ENCODE measurements at places on chromosomes 6 and 20.

GRCh38 chr20:19223640-19224039, 11.2 kb downstream of the SLC24A3 start:
- DNase-seq, result no peak

GRCh38 chr20:58894652-58895447, 42.3 kb downstream of the GNAS start:
- DNase-seq, result no peak

DNA sequence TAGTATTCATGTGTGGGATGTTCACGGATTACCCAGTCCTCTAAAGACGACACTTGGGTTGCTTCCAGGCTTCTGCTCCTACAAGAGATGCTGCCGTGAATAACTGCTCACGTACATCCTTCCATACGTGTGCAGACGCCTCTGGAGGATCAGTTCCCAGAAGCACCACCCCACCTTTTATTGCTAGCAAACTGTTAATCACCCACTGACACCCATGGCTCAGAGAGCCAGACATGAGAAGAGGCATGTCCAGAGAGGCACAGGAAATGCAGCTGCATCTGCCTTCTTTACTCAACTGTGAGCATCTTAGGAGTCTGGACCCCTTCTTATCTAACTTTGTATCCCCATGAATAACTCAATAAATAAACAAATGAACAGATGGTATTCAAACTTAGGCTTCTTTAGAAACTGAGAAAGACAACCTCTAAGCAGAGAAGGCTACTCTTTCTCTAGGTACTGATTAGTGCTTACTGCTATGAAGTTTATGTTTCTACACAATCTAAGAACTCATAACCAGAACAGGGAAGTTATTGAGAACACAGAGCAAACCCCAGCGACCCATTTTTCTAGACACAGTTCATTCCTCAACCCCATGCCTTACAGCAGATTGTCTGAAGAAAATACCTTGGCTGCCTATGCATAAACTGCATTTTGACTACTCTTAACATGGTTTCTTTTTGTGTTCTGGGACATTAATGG, 228.7 kb upstream of the RREB1 start:
- DNase-seq, result no peak

DNA sequence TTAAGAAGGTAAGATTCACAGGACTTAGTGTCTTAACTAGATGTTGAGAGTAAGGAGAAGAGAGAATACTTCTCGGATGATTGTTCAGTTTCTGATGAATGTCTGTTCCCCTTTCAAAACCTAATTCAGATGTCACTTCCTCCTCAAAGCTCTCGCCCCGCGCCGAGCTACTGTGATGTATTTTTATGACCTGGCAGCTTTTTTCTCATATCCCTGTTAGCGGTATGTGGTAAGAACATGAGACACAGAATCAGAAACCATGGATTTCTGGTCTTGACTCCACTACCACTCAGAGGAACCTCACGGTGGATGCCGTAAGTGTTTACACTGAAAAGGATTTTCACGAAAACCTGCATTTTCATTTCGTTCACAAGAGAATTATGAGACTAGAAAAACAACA, 48.4 kb downstream of the CEP43 start:
- no peak for DNase-seq

DNA sequence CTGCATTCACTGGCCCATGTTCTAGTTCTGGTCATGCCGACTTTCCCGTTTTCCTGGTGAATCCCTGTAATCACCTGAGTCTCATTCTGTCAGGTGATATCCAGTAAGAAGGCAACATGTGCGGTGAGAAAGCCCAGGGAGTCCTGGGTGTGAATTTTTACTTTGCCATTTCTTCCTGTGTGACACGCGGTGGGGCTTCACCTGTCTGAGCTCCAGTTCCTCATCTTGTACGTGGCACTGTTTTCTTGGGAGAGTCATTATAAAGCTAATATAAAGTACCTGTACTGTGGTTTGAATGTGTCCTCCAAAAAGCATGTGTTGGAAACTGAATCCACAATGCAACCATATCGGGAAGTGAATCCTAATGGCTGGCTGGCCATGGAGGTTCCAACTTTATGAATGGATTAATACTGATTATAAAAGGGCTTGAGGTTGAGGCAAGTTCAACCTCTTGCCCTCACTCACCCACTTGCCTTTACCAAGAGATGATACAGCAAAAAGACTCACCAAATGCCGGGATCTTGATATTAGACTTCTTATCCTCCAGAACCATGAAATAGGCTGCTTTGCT, 5.1 kb downstream of the HLA-E start:
- DNase-seq, result no peak

DNA sequence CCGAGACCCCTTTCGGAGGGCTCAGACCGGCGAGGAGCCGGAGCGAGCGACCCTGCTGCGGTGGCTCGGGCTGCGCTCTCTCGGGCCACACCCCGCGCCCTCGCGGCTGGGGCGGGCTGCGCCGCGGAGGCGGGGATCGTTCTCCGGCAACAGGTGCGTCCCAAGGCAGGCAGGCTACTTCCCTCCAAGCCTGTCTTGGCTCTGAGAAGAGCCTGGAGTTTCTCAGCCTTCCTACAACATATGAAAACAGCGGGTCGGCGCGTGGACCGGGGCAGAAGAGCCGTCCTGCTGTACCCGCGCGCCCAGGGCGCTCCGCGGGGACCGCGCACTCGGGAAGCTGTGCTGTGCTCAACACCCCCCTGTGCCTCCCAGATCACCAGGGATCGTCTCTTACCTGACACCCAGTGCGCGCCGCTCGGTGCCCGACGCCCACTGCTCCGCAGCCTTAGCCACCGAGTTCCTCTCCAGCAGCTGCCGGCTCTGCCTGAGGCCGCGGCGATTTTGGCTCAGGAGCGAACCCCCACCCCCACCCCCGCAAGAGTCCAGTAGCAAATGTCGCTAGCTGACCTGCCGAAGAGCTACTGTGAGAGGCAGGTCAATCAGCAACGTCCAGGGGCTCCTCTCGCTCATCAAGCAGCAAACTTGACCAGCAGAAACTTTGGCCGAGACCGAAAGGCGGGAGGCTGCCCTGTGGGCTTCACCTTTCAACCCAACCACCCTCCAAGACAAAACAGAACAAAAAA, 3.7 kb upstream of the OLIG3 start:
- DNase-seq, result no peak

DNA sequence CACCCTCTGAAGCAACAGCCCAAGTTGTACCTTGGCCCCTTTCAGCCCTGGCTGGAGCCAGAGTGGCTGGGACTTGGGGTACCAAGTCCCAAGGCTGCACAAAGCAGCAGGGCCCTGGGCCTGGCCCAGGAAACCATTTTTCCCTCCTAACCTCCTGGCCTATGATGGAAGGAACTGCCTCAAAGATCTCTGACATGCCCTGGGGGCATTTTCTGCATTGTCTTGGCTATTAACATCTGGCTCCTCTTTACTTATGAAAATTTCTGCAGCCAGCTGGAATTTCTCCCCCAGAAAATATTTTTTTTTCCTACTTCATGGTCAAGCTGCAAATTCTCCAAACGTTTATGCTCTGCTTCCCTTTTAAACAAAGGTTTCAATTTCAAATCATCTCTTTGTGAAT, 269.4 kb upstream of the CDYL start:
- DNase-seq, result no peak

DNA sequence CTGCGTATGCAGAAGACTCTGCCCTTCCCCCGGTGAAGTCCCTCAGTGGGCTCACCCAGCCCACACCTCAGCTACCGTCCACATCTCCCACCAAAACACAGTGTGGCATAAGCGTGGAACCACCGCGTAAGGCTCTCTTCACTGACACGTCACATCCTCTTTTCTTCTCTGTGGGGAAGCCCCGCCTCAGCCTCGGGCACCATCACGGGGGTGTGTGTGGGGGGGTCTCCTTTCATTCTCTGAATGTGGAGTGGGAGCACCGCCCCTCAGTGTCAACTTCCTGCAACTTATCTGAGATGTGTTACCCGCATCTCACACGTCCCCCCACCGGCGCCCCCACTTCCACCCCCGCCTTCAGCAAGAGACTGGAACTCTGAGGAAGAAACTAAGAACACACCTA, 388.4 kb upstream of the JARID2 start:
- peak; percentile 65 for DNase-seq

DNA sequence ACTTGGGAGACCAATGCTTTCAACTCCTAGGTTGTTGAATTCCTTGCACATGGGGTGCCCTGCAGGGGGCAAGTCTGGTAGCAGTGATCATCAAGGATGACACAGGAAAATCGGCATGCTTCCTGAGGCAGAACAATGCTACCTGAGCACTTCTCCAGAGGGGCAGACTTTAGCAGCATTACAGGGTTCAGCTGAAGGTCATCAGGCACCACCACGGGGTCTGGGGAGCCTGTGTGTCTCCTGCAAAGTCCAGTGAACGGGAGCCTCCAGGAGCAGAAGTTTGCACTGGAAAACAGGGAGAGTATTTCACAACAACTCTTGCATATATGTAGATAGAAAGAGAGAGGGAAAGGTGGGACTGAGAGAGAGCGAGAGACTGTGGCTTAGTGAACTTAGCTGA, 10.2 kb downstream of the VSX1 start:
- no peak for DNase-seq

GRCh38 chr6:311679-312220, 19.5 kb downstream of the DUSP22 start:
- DNase-seq, result no peak

DNA sequence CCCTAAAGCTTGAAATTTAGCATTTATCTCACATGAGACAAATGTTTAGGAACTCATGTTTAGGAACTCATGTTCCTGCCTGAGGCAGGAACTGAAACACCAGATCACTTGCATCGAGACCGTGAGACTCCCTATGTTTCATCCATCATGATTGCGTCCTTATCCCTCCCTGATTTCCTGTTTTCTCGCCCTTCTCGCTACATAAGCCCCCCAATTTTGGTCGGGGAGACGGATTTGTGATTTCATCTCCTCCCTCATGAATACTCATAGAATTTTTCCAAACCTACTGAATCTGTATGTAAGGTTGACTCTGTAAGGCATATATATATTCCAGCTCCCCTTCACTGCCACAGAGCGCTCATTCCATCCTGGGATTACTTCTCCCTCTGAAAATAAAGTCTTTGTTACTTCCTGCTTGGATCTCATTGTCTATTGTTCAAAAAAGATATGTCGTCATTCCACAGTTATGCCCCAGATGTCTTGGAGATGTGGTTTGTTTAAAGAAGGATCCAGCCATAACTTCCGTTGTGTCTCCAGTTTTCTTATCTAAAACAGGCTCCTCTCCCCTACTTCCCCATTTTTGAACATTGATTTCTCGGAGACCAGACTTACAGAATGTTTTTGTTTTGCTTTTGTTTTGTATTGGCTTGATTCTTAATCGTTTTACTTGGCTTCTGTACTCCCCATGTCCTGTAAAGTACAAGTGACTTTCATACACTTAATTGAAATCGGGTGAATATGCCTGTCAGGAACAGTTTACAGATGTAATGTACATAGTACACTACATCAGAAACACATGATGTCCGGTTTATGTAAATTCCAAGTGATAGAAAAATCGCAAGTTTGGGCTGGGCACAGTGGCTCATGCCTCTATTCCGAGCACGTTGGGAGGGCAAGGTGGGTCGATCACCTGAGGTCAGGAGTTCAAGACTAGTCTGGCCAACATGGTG, 118.7 kb downstream of the HFE start:
- DNase-seq, result no peak

GRCh38 chr20:23867152-23867776, 12.3 kb downstream of the CST5 start:
- DNase-seq, result no peak

GRCh38 chr6:4272996-4273395, 137.6 kb upstream of the ECI2 start:
- DNase-seq, result no peak

DNA sequence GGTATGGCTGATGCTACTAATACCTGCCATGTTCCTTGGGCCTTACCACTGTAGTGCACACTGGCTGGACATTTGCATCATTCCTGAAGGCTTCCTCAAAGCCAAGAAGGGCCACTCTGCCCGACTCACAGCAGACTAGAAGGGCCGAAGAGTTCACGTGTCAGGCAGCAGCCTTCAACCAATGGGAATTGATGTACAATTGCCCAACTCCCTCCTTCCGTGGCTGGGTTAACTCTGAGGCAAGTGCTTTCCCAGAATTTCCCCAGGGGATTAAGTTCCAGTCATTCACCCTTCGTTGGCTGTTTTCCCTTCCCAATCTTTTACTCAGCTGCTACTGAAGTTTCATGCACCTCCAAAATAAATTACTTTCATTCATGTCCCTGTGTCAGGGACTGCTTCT, 29.8 kb downstream of the PSMB9 start:
- DNase-seq, result no peak

DNA sequence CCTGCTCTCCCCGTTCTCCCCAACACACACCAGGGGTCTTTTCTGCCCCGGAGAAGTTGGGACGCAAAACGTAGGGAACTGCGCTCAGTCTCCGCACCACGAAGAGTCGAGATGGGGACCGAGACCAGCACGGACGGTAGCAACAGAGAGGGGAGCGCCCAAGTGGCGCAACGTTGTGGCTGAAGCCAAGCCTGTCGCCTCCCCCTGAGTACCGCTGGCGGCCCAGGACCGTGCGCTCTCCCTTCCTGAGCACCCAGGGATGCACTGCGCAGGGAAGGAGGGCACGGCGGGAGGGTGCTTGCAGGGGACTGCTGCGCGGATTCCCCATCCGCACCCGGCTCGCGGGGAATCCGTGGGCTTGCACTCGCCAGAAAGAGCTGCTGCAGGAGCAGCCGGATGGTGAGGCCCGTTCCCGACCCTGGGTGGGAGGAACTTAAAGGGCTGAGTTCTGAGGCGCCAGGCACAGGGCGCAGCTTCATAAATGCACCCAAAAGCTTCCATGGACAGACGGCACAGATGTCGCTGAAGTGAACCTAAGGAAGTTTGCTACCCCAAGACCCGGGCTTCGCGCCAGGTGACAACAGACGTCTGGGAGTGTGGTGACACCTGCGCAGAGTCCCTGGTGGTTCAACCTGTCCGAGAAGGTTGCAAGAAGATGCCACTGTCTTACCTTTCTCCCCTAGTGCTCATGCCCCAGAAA, 178.7 kb downstream of the TBXT start:
- DNase-seq, result no peak

Data from stimulated activated CD8-positive, alpha-beta memory T cell treated with anti-CD3 and anti-CD28 coated beads, Interleukin-7, amount 100 ng/mL, for 1 hour (primary cell).